ENCODE measurements at places on chromosomes 12 and 14. TPM values are rescaled to one million over a fixed set of nuclear protein-coding genes. Genes with fewer than 3 reads are reported as not detected.

DNA sequence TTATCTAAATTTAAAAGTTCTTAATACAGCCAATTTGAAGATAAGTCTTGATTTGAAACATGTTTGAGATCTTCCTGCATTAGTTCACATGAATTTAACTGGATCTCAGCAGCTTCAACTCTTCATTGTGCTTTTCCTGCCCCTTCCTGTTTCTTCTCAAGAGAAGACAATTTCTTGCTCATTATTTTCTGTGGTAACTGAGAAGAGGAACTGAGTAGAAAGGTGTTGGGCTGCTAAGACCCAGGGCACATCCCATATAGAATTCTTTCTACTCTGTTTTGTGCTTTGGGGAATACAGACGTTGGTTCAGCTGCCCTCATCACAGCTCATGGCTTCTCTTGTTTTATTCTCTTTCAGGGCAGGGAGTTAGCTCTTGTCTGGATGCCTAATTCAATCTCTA lies 110.2 kb downstream of the SNAPC1 start:
- no peak overlapping the region for H3K4me3 ChIP-seq
- no peak for DNase-seq
- peaks cover 7% of the 10 kb centered on the region for H3K36me3 ChIP-seq
- no peaks in the 10 kb centered on the region for H3K4me1 ChIP-seq

- no peak for DNase-seq
- H3K4me3 ChIP-seq, result no peak overlapping the region
- H3K27me3 ChIP-seq, result no peaks in the 10 kb centered on the region
- peaks cover 21% of the 10 kb centered on the region for H3K4me1 ChIP-seq
- no peak overlapping the region for H3K27ac ChIP-seq
- H3K36me3 ChIP-seq, result no peaks in the 10 kb centered on the region
Observed at GRCh38 chr14:38991299-38991698, 111.7 kb downstream of the SEC23A start.

DNA sequence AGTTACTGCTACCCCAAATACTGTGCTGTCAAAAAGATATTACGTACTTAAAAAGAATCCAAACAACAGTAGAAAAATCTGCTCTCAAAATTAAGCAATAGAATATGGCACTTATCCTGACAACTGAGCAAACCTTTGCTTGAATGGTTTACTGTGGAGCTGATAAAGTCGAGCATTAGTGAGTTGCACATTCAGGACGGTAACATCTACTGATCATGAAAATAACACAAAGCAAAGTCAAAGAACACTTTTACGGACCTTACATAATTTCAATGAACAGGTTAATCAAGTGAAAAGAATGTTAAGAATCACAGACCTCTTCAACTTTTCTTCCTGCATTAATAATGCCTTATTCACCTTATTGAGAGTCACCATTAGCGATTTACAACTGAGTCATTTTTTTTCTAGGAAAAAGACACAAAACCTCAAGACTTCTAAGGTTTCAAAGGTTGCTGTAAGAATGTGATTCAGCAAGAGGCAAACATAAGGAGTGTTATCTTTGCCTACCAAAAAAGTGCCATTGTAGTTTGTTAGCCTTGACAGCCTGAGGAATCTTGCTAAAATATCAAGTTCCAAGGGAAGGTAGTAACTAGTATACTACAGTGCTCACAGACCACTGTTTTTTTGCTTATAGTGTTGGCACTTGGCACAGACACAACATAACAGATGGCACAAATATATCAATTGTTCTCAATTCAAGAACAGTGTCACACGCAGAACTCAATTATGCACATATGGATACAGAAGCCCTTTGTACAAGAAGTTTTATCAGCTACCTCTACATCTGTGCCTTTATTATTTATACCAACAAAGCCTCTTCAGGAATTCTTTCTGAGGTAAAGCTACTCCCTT lies 334.2 kb upstream of the RPL10L start:
- H3K4me1 ChIP-seq, result no peaks in the 10 kb centered on the region
- no peaks in the 10 kb centered on the region for H3K36me3 ChIP-seq
- no peak for DNase-seq
- H3K27me3 ChIP-seq, result no peaks in the 10 kb centered on the region

GRCh38 chr12:25427337-25428249 lies 125.5 kb downstream of the LMNTD1 start:
- H3K27ac ChIP-seq, result no peak overlapping the region
- no peaks in the 10 kb centered on the region for H3K36me3 ChIP-seq
- H3K4me1 ChIP-seq, result no peaks in the 10 kb centered on the region
- H3K27me3 ChIP-seq, result no peaks in the 10 kb centered on the region
- H3K4me3 ChIP-seq, result no peak overlapping the region
- DNase-seq, result no peak

DNA sequence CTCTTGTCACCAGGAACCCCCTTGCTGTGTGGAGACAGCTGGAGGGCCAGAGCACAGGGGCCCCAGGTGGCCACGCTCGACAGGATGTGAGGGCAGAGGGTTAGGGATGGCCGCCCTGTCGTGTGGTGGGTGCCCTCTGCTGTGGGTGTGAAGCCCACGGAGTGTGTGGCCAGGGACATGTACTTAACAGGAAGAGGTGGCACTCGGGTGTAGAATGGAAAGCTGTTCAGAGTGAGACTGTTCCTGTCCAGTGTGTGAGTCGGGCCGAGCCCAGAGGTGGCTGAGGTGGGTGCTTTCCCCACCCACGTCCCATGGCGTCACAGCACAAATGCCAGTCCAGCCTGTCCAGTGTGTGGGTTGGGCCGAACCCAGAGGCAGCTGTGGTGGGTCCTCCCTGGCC lies 47.1 kb downstream of the FBRSL1 start:
- H3K36me3 ChIP-seq, result no peaks in the 10 kb centered on the region
- H3K4me3 ChIP-seq, result no peak overlapping the region
- no peak for DNase-seq
- H3K27me3 ChIP-seq, result peaks cover 34% of the 10 kb centered on the region

DNA sequence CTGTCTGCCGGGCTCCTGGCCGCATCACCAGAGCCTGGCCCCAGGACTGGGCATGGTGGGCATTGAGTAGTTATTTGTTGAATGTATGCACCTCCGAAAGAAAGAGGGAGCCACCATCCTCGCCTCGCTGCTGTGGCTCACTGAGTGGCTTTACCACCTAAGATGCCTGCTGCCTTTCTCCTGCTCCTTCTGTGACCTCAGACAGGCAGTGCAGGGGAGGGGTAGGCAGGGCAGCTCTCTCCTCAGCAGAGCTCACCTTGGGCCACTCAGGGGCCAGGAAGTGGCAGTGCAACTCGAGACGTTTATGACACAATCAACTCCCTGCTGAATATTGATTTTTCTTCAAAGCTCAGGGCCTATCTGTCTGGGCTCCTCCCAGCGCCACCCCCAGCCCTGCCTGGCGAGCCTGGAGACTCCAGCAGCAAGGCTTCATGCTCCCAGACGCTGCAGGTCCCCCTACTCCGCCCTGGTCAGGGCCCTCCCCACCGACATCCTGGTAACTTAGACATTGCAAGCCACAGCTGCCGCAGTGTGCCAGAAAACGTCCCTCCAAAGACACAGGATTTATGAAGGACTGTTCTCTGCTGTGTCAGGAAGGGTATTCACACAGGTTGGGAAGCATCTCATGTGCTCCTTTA lies 84.3 kb upstream of the DIO3 start:
- H3K27ac ChIP-seq, result no peak overlapping the region
- H3K36me3 ChIP-seq, result no peaks in the 10 kb centered on the region
- no peaks in the 10 kb centered on the region for H3K4me1 ChIP-seq
- H3K27me3 ChIP-seq, result no peaks in the 10 kb centered on the region
- no peak overlapping the region for H3K4me3 ChIP-seq

DNA sequence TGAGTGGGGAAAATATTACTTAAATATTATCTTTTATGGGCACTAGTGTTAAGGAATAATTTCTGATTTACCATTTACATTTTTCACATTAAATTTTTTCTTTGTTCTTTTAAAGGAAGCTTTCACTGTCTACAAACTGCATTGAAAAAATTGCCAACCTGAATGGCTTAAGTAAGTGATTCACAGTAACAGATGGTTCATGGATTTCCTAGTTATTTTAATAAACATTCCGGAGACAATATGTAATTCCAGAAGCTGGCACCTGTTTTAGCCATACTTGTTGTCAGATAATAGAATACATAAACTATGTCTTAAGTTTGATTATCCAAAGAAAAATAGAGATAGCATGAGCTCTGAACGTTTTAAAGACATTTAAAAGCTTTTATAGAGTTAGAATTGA lies 17.1 kb downstream of the DNAL1 start:
- H3K27me3 ChIP-seq, result no peaks in the 10 kb centered on the region
- H3K36me3 ChIP-seq, result no peaks in the 10 kb centered on the region
- DNase-seq, result no peak
- H3K4me3 ChIP-seq, result no peak overlapping the region
- no peak overlapping the region for H3K27ac ChIP-seq

DNA sequence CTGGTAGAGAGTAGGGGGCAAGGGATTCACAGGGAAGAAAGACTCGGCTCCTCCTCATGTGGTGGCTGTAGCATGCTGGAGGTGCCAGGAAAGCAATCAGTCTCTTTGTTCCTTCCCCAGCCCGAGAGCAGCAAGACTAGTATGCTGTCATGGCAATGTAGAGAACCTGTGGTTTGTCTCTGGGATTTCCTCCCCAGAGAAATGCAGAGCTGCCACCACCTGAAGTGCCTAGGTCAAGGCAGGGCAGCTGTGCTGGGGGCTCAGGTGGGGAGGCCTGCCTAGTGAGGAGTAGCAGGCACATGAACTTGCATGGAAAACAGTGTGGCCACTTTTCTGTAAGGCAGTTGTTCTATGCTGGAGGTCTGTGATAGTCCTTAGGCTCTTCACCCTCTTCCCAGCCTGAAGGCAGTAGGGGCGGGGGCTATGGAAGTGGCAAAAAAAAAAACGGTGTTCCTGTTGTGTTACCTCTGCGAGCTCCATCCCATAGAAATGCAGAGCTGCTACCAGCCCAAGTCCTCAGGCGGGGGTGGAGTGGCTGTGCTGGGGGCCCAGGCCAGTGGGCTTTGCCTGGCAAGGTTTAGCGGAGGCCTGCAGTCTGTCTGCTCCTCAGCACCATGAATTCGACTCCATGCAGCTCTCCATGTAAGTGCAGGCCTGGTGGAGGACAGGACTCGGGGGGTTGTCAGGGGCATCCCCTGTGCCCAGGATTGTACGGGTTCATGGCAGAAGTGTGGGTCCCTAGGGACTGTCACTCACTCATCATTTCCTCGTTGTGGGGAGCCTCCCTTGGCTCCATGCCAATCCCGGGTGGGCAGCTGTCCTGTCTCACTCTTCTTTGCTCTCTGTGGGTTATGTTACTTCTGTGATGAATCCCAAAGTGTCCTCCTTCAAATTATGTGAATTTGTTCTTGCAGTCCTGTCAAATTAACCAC lies 4.1 kb upstream of the CLEC4D start:
- H3K4me3 ChIP-seq, result no peak overlapping the region
- no peaks in the 10 kb centered on the region for H3K27me3 ChIP-seq
- no peak overlapping the region for H3K27ac ChIP-seq
- H3K36me3 ChIP-seq, result no peaks in the 10 kb centered on the region
- no peaks in the 10 kb centered on the region for H3K4me1 ChIP-seq

Gene P2RX7
- total RNA-seq, result 0.46 TPM

Gene CDC42BPB
- 78.7 TPM for total RNA-seq

Gene KRT83
- total RNA-seq, result not detected

Gene INSM2
- not detected for total RNA-seq

Gene TBX3
- total RNA-seq, result not detected

Gene PHETA1
- 12.8 TPM for total RNA-seq
